ENCODE measurements at places on chromosomes 12 and 14.

DNA sequence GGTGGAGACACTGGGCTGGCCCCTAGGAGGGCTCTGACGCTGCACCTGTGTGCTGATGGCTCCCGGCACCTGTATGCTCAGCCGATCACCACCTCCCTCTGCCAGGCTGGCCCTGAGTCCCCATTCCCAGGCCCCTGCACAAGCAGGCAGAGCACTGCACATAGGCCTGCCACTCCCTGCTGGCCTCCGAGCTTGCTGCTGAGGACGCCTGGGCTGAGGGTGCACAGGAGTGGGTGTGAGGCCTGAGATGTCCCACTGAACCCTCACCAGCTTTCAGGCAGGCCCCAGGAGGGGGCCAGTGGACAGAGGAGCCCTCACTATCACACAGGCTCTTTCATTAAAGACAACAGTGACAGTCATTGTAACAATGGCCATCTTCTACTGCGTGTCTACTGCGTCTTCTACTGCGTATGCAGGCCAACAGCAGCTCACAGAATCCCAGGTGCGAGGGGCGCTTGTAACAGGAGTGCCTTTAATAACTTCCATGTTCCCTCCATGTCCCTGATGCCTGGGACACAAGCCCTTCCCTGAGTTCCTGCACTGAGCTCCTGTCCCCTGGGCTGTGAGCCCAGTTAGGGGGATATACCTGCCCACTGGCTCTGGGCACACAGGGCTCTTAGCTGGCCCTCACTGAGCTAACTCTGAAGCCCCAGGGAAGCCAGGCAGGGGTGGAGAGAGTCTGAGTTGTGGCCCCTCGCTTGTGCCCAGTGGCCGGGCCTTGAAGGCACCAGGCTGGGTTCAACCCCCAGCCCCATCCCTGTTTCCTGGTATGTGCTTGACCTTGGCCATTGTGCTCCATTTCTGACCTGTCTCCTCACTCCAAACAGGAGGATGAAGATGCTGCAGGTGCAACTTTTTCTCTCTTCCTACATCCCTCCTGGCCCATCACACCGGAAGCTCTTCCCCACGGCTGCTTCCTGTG, 71.3 kb downstream of the PRIMA1 start:
- DNase-seq: no peak

- peak; percentile 89 for DNase-seq
Observed at GRCh38 chr12:115354007-115354890, 670.3 kb upstream of the TBX3 start.

DNA sequence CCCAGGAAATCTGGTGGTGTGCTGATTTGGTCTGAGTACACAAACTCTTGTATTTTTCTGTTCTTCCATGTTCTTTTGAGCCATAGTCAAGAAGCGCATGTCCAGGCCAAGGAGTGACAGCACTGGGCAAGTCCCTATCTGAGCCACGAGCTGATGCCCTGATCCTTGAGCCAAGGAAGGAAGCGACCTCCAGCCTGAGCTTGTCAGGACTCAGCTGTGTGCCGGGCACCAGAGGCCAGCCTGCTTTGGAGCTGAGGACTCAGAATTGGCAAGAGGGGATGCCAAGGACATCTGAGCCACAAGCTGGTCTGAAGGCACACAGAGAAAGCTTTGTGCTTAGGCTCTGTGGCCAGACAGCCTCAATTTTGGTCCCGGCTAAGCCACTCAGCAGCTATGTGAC, 52.6 kb downstream of the GALNT16 start:
- no peak for DNase-seq

GRCh38 chr14:103899833-103900232, 28.4 kb upstream of the TDRD9 start:
- DNase-seq: no peak

DNA sequence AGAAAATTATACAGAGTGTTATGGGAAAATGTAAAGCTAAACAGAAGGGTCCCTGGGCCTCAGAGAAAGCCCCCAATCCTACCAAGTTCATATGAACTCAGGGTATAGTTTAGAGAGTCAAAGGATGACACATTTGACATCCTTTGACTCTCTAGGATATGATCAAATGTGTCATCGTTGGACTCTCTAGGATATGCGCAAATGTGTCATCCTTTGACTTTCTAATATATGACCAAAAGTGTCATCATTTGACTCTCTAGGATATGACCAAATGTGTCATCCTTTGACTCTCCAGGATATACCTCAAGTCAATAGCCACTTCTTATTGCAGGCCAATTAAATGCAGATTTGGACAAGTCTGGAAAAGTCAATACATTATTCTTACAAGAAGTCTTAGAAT, 204.8 kb upstream of the IGF1 start:
- DNase-seq: no peak

DNA sequence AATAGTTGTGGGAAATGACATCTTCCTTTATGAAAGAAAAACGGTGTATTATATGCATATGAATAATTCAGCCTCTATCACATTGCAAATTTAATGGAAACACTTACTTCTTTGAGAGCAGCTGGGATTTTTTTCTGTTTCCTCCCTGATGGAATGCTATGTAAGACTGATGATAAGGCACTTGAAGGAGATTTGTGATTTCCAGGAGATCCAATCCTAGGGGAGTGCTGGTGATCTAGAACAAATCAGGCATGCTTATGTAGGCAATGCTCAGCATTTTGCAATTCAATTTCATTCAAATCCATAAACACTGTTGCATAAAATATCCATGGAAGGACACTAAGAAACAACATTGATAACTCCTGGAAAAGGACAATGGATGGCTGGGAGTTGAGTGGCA, 16.0 kb upstream of the NR2C1 start:
- DNase-seq: no peak

DNA sequence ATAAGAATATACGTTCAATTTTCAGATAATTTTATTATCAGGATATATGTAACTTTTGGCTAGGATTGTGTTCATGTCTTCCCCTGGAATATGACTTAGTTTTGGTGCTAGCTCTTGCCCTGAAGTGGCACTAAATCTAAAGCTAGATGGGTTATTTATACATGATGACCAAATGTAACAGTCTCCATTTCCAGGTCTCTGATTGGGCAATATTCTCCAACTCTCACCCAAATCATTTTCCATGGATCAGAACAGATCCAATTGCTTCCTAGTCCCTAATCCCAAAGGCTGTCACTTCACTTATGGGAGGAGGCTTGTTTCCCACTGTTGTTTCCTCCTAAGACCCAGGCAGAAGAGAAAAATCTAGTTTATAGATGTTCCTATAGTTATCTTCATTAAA, 274.6 kb upstream of the SLC16A7 start:
- DNase-seq: no peak

DNA sequence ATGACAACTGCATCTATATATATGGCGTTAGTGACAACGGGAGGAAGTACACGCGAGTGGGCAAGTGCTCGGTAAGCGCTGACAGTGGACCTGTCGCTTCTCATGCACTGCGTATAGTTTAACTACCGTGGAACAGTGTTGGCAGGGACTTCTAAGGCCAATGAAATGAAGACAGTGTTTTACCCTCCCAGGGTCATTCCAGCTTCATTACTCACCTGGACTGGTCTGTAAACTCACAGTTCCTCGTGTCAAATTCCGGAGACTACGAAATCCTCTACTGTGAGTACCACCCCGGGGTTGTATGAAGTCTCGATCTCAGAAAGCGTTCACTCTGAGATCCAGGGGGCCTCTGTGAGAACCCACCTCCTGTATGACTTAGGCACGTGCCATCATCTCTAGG, 129.2 kb upstream of the EVL start:
- DNase-seq: no peak

- DNase-seq: no peak
Observed at GRCh38 chr12:23803540-23803939, 145.9 kb downstream of the SOX5 start.

Measured in kidney epithelial cell (primary cell).